ENCODE measurements at places on chromosomes 12 and 14. TPM values are rescaled to one million over a fixed set of nuclear protein-coding genes. Genes with fewer than 3 reads are reported as not detected.

GRCh38 chr14:104561632-104562495, 17.7 kb upstream of the C14orf180 start:
- H3K4me1 ChIP-seq, result no peaks in the 10 kb centered on the region
- no peak for DNase-seq
- peaks cover 21% of the 10 kb centered on the region for H3K27me3 ChIP-seq

PLCZ1 gene
- not detected for total RNA-seq

OLR1 gene
- 1.2 TPM for total RNA-seq

DNA sequence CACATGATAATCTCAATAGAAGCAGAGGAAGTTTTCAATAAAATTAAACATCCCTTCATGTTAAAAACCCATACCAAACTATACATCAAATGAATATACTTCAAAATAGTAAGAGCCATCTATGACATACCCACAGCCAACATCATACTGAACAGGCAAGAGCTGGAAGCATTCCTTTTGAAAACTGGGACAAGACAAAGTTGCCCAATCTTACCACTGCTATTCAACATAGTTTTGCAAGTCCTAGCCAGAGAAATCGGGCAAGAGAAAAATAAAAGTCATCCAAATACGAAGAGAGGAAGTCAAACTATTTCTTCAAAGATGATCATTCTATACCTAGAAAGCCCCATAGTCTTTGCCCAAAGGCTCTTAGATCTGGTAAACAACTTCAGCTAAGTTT, 454.7 kb upstream of the PRICKLE1 start:
- H3K4me1 ChIP-seq, result no peaks in the 10 kb centered on the region
- no peak overlapping the region for H3K27ac ChIP-seq
- H3K36me3 ChIP-seq, result no peaks in the 10 kb centered on the region
- no peak for DNase-seq
- no peaks in the 10 kb centered on the region for H3K27me3 ChIP-seq

GRCh38 chr12:4630262-4630661, 18.6 kb downstream of the AKAP3 start:
- H3K27me3 ChIP-seq, result no peaks in the 10 kb centered on the region
- no peaks in the 10 kb centered on the region for H3K4me1 ChIP-seq
- no peaks in the 10 kb centered on the region for H3K36me3 ChIP-seq
- DNase-seq, result no peak

LRRC74A gene
- not detected for total RNA-seq

- H3K4me1 ChIP-seq, result no peaks in the 10 kb centered on the region
- H3K36me3 ChIP-seq, result no peaks in the 10 kb centered on the region
- H3K27me3 ChIP-seq, result no peaks in the 10 kb centered on the region
- no peak overlapping the region for H3K4me3 ChIP-seq
Measured at GRCh38 chr12:108712925-108713203, 18.5 kb downstream of the CORO1C start.

DNA sequence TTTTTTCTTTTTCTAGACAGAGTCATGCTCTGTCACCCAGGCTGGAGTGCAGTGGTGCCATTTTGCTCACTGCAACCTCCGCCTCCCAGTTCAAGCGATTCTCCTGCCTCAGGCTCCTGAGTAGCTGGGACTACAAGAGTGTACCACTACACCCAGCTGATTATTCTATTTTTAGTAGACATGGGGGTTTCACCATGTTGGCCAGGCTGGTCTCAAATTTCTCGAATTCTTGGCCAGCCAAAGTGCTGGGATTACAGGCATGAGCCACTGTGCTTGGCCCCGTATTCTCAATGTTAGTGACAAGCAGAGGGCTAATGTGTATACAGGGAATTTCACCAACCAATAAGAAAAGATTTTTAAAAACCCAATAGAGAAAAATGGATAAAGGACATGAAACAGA, 8.4 kb downstream of the PLBD2 start:
- H3K36me3 ChIP-seq, result no peaks in the 10 kb centered on the region
- no peak overlapping the region for H3K27ac ChIP-seq
- no peaks in the 10 kb centered on the region for H3K4me1 ChIP-seq

- no peak overlapping the region for H3K4me3 ChIP-seq
- no peaks in the 10 kb centered on the region for H3K36me3 ChIP-seq
- no peaks in the 10 kb centered on the region for H3K27me3 ChIP-seq
- no peak overlapping the region for H3K27ac ChIP-seq
- no peaks in the 10 kb centered on the region for H3K4me1 ChIP-seq
Measured at GRCh38 chr12:110575326-110575725, 7.8 kb downstream of the PPTC7 start.

GRCh38 chr12:6362403-6362802, 13.0 kb downstream of the SCNN1A start:
- peaks cover 7% of the 10 kb centered on the region for H3K4me1 ChIP-seq
- no peaks in the 10 kb centered on the region for H3K36me3 ChIP-seq
- H3K4me3 ChIP-seq, result no peak overlapping the region
- H3K27me3 ChIP-seq, result no peaks in the 10 kb centered on the region
- DNase-seq, result no peak
- H3K27ac ChIP-seq, result no peak overlapping the region

DNA sequence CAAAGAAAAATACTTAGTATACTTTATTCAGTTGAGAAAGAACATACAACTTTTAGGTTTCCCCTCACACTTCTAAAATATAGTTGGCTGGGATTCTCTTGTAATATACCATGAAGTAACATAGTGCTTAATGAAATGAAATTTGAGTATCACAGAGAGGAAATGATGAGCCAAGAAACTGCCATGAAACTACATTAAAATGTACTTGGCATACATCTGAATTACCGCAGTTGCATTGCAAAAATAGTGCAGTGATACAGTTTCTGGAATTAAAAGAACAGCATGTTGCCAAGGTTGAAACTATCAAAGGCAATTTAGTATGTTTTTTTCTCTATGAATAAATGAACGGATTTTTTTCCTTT, 389.2 kb downstream of the TMEM117 start:
- DNase-seq, result no peak
- H3K4me1 ChIP-seq, result no peaks in the 10 kb centered on the region
- H3K36me3 ChIP-seq, result no peaks in the 10 kb centered on the region
- H3K27ac ChIP-seq, result no peak overlapping the region
- H3K4me3 ChIP-seq, result no peak overlapping the region

- H3K27ac ChIP-seq, result no peak overlapping the region
- no peaks in the 10 kb centered on the region for H3K36me3 ChIP-seq
- no peak for DNase-seq
- H3K4me1 ChIP-seq, result no peaks in the 10 kb centered on the region
Measured at GRCh38 chr12:18345021-18345735, 83.9 kb downstream of the PIK3C2G start.

FOS gene
- total RNA-seq, result 127 TPM

KRT83 gene
- total RNA-seq, result not detected

TTC6 gene
- total RNA-seq, result 88.2 TPM
